Stimulated activated naive CD8-positive, alpha-beta T cell treated with anti-CD3 and anti-CD28 coated beads, Interleukin-15, Interleukin-2, amounts not matched to agents 100 U/mL and 50 U/mL, for 24 hours (primary cell): ENCODE measurements at places on chromosomes 1 and 21.

GRCh38 chr1:16246961-16247360 is 10.0 kb upstream of the CPLANE2 start:
- no peak for DNase-seq

DNA sequence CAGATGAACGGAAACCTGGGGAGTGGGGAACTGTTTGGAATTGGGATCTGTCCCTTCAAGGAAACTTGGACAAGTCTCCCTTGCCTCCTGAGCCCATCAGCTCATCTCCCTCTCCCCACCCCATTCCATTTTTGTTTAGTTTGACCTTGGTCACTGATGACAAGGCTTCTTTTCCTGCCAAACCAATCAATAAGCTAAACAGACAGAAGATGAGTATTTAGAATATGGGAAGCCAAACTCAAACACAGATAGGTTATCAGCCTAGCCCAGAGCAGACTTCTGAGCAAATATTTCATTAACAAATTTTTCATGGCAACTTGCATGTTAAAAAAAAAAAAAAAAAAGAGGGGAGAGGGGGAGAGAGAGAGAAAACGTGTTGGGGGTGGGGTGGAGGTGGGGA is 337.2 kb upstream of the PROX1 start:
- no peak for DNase-seq

- DNase-seq = no peak
These were observed 718.3 kb downstream of the PTPRU start for GRCh38 chr1:29954591-29954990.

DNA sequence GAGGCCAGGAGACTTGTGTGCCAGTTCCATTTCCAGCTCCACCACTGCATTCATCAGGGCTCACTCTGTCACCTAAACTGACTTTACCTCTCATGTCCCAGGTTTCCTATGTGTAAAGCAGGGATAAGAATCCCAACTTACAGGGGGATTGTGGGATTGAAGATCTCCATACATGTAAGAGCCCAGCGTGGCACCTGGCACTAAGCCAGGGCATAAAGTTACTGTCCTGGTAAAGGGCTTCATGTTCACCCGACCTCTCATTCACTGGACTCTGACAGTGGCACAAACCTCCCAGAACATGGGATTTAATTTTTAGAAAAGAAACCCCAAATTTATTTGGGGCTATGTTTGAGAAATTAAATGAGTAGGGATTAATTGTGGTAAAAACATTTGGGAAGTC is 8.9 kb upstream of the IGFN1 start:
- no peak for DNase-seq

DNA sequence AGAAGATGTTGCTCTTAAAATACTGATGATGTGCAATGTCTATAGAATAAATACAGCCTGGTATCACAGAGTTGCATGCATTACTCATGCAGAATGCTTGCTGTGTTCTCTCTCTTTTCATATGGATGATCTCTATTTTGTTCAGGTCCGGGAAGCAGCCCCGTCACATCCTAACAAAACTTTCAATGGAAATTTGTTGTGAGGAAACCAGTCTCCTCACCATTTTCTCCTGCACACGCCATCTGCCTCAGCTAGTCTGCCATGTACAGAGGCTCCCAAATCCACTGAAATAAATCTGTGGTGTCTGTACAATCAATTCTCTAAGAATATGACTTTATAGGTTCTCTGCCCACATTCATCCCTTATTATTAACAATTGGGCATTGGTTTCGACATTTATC is 42.4 kb downstream of the DAB1 start:
- DNase-seq = no peak

- DNase-seq = no peak
These were observed 47.2 kb upstream of the ECE1 start for GRCh38 chr1:21337454-21337927.

GRCh38 chr1:227661495-227661894 is 73.6 kb downstream of the JMJD4 start:
- no peak for DNase-seq

- no peak for DNase-seq
These were observed 29.7 kb upstream of the RPL11 start for GRCh38 chr1:23661887-23662286.

DNA sequence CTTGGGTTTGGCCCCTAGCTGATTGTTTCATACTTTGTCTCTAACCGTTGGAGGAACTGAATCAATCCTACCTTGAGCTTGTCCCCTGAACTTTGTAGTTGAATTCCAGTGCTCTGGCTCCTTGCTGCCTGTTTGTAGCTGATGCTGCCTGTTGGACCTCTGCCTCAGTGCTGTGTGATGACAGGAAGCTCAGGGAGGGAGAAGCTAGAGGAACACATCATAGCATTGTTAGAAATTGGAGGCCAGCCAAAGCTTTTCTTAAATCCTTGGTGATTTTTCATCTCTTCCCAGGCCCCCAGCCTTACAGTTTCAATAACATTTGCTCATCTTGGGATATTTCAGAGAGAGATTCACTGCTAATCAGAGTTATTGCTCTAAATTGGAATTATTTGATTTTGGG is 34.0 kb downstream of the MACF1 start:
- DNase-seq = no peak

DNA sequence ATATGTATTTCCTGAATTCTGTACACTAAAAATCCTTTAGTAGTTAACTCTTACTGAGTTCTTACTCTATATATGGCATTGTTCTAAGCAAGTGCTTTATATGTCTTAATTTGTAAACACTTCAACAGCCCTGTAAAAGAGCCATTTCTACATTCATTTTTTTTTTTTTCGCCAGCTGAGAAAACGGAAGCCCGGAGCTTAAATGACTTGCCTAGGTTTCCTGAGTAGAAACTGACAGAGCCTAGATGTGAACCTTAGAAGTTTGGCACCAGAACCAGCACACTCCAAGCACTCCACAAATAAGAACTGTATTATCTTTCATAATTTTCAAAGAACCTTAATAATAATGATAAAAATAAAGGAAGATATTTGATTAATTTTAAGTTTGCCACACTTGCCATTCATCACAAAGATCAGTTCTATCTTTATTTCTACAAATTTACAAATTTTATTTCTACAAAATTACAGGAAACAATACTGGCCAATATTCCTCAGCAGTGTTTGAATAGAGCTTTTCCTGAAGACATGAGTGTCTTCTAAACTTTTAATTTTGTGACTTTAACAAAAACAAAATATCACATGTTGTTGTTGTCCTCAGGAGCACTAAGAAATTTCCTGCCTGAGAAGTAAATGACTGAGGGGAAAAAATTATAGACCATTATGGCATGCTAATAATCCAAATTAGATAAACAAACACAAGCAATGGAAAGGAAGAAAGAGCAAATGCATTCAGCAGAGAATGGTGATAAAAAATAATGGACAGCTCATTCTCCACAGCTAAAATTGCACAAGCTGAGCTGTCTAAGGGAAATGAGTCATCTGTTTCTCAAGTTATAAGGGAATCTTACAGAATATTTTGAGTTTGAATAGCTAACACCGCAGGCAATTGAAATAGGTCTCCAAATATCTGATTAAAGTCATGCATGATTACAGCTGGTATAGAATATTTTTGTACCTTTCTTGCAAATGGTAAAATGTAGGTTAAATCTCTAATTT is 71.2 kb downstream of the DPYD start:
- no peak for DNase-seq

DNA sequence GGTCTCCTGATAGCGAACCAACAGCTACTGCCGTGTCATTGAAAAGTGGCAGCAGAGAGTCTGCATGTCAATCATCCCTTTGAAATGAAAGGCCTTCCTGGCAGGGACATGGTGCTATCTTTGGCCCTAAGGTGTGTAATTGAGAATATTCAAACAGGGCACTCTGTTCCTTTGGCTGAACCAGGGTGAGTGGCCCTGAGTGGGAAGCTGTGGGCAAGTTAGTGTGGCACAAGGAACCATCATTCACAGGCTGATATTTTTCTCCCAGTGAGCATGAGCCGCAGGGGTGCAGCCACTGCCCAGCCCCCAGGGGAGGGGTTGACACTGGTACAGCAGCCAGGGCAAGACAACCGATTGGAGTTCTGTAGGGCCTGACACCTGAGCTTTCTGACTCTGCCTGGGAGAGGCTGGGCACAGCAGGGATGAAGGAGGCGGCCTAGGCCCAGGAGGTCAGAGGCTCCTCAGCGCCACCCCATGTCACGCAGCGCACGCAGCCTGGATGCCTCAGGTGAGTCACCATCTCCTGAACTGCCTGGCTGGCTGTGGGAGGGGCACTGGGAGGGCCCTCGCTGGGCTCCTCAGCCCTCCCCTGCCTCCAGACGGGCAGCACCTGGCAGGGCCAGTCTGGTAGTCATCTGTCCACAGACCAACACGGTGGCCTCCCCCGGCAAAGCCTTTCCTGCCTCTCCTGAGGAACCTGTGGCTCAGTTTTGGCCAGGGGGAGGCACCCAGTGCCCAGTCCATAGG is 13.2 kb downstream of the QSOX1 start:
- no peak for DNase-seq

GRCh38 chr21:39024538-39024937 is 158.7 kb downstream of the PSMG1 start:
- no peak for DNase-seq
